ENCODE measurements at places on chromosomes 2 and 18.
A peak's percentile ranks its signal among the peaks of the same experiment; 100 is the strongest.

DNA sequence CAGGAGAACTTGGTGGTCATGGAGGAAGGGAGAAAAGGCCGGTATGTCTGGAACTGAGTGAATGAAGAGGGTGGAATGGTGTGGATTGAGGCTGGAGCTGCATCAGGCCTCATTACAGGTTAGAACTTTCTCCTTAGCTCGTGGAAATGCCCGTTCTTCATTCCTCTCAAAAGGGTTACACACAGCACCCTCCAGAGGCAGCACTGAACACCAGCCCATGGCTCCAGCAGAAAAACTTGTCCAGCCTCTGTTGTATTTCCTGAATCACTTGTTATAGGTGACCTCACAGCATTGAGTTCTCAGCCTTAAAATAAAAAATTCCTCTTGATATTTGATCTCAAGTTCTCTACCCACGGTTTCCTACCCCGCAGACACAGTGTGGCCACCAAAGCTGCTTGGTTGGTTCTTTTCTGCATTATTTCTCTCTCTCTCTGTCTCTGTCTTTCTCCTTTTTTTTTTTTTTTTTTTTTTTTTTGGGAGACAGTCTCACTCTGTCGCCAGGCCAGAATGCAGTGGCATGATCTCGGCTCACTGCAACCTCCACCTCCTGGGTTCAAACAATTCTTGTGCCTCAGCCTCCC is 89.6 kb downstream of the ITGB1BP1 start:
- peak; percentile 86 for DNase-seq

DNA sequence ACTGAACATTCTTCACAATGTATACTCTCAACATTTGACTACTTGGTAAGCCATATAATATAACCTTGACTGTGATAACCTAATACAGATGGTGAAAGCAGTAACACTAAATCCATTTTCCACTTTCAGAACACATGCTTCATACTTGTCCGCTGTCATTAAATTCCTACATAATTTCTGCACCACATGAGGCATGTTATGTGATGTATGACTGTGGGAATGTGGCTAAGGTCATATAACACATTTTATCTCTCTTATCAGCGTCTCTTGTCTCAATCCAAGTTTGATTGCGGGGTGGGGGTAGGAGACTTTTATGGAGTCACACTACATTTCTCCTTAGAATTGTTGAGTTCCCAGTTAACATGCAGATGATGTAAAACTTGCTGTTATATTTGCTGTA is 110.9 kb downstream of the MTCL1 start:
- no peak for DNase-seq

- no peak for DNase-seq
These were observed 72.9 kb downstream of the XRCC5 start for GRCh38 chr2:216181953-216182461.

DNA sequence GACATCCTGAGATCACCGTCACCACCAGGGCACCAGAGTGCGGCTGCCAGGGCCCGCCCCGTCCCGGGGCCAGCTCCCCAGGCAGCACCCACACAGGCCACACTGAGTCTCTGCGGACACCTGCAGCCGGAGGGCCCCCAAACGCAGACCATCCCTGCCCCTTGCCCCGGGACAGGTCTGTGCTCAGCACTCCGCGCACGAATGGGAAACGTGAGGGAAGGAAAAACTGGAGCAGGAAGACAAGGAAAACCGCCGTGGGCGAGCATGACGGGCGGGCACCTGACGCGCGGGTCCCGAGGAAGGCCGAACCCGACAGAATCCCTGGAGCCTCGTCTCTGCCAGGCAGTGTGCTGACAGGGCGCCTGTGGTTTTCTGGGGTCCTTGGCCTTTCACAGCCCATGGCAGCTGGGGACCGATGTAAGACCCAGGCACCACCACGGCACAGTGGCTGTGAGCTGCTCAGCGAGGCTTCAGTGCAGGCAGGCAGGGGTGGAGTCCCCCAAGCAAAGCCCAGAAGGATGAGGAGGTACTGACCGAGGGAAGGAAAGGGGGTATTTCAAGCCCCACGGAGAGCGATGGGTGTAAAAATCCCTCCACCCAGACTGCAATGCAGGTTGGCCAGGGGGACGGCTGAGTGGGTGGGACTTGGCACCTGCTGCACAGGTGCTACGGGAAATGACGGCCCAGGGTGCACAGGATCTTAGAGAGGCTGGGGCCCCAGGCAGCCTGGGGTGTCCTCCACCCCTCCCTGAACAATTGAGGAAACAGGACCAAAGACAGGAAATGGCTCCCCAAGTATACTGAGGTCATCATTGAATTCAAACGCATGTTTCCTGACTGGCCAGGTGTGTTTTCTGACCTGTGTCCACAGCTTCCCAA is 59.0 kb downstream of the PXDN start:
- DNase-seq = no peak

DNA sequence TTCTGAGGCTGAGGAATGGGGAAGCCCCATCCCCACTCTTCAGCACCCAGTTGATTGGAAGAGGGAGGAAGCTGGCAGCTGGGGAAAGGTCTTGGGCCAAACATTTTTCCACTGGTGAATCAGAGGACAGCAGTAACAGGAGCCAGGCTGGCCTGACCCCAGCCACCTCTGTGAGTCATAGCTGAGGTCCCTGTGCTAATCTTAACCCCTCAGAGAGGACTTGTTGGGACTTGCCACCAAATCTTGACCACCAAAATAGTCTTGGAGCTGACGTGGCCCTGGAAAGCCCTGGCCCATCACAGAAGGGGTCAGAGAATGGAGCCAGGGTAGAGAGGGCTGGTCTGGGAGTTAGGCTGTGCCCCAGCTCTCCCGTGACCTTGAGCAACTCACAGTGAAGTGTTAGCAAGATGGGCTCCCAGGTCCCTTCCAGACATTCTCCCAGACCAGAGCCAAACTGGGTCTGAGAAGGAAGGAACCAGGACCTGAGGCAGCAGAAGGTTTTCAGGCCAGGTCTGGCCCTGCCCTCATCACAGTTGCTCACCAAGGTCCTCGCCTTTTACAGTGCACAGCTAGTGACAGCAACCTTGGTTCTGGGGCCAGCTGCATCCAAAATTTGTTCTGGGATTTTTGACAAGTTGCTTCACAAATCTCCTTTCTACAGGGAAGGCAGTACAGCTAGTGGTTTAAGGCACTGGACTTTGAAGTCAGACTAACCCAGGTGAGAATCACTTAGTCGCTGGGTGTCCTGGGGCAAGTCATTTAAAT is 266.6 kb downstream of the CYP26B1 start:
- DNase-seq = no peak

GRCh38 chr18:30450927-30451326 is 591.6 kb downstream of the DSC3 start:
- DNase-seq = no peak

GRCh38 chr18:68568364-68569155 is 146.3 kb downstream of the TMX3 start:
- DNase-seq = no peak

GRCh38 chr2:180474716-180475115 is 467.6 kb upstream of the CWC22 start:
- no peak for DNase-seq

- DNase-seq = peak; percentile 45
These were observed 901 bp downstream of the SPOPL start for GRCh38 chr2:138502255-138503086.

DNA sequence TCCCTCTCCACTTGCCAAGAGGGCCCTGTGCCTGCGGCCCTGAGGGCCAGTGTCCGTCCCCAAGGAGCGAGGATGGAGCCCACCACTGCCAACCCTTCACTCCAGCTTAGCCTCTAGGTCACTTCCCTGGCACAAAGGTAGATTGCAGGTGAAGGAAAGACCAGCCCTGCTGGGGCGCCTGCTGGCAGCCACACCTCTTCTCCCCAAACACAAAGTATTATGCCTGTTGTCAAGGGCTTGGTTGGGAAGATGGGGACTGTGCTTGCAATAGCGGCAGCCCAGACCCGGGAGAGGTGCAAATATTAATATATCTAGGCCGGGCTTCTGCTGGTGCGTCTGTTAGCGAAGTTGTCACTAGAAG is 7.7 kb downstream of the KCNF1 start:
- no peak for DNase-seq

GRCh38 chr18:44957025-44957424 is 276.3 kb downstream of the SETBP1 start:
- DNase-seq = no peak

- peak; percentile 71 for DNase-seq
These were observed 11.5 kb downstream of the GPR55 start for GRCh38 chr2:230913406-230914143.

- no peak for DNase-seq
These were observed 549.4 kb downstream of the STK39 start for GRCh38 chr2:167697948-167698347.

DNA sequence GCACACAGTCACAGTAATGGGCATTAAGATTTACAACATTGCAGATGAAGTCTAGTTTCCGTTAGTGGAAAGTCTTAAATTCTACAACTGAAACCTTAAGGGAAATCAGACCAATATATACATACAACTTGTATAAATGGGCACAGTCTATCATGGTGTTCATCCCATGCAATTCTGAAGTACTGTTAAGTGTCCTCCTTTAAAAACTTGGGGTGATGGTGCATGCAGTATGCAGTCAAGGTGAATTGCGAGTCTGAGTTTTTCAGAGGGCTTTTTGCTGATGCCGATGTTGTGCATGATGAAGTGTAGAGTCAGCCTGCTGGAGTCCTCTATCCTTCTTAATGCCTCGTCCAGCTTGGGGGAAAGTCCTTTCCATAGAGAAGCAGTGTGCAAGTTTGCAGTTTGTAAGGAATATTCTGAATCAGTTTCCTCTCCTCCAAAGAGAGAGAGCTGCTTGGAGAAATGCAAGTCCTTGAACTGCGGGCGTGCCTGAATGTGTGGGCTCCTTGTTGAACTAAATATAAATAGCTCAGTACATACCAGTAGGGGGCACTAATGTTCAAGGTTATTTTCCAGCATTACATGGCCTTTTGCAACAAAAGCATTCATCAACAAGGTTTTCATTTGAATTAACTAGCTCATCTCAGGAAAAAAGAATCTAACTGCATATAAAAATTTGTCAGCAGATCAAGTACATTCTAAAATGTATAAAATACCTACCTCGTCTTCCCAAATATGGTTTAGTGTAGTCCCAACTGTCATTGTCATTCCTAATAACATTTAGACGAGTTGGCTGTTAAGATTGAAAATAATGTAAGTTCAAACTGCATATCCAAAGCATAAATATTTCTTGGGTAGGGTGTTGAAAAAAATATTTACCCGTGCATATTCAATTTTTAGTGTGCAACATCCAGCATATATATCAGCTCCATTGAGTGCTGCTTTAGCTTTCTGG is 21.3 kb downstream of the HNRNPLL start:
- DNase-seq = peak; percentile 93

DNA sequence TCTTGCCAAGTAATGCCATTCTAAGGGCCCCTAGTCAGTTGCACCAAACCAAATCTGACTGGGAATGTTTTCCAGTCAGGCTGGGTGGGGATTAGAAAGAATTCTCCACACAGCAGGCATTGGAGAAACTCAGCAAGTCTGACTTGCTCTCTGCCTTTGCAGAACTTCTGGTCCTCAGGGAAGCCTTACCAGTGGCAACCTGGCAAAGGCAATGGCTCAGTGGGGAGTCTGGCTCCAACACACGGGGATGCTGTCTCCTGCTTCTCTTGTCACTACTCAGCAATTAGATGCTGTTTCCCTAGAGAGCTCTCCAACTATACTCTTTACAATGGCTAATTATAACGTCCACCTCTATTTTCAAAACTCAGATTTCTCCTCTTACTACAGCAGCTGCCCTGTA is 810.7 kb downstream of the LRRTM4 start:
- no peak for DNase-seq

DNA sequence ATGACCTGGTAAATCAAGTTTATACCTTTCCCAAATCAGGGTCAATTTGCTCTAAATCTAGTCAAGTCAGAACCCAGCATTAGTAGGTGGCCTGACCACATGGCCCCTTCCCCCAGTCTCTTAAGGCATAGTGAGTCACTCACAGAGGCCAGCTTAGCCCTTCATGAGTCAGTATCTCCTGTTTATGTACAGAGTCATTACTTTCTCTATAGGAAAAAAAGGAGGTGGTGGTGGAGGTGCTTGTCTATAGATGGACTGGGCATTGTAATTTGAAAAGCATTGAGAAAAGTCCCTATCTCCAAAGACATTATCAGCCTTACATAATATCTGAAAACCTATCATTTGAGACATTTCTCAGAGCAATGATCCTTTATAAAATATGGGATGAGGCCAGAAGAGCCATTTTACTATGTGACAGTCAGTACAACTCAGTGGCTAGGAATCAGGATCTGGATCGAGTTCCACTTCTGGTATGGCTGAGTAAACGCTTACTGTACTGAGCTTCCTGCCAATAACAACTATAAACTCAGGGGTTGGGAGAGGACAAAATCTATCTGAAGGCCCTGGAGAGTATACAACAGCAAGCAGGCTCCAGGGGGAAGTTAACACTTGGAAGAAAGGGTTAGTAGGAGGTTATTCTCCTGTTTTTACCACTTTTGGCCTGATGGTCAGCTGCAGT is 22.5 kb upstream of the SIGLEC15 start:
- DNase-seq = no peak

GRCh38 chr2:238421695-238422035 is 5.1 kb upstream of the ASB1 start:
- DNase-seq = no peak

DNA sequence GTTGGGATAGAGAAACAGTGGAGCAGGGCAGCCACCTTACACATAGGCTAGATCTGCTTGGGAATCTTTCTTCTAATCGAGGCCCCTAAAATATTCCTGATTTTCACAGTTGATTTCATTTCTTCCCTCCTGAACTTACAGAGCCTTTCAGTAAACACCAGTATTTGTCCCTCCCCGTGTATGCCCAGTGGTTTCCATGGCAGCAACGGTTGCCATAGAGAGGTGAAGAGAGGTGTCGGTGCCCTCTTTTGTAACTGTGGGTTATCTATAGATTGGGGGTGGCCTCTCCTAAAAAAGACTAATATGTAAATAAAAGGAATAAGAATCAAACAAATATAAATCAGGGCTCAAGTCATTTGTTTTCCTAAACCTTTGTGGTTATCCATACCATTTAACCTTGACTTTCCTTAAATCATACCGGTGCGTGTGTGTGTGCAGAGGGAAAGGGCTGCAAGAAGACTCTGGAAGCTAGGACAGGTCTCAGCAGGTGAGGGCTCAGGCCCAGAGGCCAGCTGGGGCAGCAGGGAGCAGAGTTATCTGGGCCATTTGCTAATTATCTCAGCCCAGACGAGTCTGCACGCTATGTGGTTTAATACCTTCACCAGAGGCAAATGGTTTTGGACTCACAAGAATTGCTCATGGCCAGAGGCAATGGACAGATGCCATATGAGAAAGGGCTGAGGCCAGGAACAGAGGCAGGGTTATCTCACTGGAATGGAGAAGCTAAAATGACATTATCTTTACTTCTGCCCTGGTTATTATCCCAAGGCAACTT is 35.5 kb downstream of the LIPG start:
- DNase-seq = no peak

DNA sequence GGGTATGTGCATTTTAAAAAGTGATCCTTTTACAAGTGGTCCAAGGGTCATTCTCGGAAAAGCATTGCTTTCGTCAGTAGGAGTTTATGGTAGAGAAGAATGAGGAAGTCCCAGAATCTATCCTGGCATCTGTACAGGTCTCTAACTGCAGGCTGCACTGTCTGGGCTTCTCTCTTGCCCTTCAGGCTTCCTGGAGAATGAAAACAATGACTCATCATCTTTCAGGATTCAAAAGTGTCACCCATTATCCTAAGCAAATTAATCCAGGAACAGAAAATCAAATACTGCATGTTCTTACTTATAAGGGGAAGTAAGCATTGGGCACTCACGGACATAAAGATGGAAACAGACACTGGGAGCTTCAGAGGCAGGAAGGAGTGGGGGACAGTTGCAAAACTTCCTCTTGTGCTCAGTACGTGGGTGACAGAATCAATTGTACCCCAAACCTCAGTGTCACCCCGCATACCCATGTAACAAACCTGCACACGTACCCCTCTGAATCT is 60.2 kb upstream of the TXNDC2 start:
- peak; percentile 88 for DNase-seq
